ENCODE measurements at places on chromosomes 5 and 9.

- DNase-seq = no peak
These were observed 161.2 kb upstream of the FSTL4 start for GRCh38 chr5:133773247-133774202.

- no peak for DNase-seq
These were observed 48.5 kb upstream of the ABL1 start for GRCh38 chr9:130786526-130786925.

GRCh38 chr9:124780757-124781151 lies 3.8 kb downstream of the OLFML2A start:
- no peak for DNase-seq

- DNase-seq = no peak
These were observed 984.5 kb upstream of the CDH18 start for GRCh38 chr5:20972419-20972925.

DNA sequence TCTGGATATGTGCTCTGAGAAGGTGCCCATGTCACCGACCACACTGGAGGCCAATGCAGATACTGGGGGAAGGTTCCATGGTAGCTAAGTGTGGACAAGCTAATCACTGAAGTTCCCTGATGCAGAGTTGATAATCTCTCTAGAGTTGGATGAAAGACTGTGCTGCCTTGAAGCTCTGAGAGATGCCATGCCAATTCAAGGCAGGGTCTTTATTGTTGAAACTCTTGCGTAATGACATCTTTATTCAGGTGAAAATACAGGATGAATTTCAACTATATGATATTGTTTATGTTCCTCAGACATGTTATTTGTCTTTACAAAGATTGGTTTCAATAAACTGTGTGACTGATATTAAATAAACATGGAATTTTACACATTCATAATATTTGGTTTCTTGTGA lies 167.6 kb upstream of the TMEM161B start:
- DNase-seq = no peak

- DNase-seq = no peak
These were observed 17.7 kb downstream of the SRP19 start for GRCh38 chr5:112878760-112879159.

DNA sequence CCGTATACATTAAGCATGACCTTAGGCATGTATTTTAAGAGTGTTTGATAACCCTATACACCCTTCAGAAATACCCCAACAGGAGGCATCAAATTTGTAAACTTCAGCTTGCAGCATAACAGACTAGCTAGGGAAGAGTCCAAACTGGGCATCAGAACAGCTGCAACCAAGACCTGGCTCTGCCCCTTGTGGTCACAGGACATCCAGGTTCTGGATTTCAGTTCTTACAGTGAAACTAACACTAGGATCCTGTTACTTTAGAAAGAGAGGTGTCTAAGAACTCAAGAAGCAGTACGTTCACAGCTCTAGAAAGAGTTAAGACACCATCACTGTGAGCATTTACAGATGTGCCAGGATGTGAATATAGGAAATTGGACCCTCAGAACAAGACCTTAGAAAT lies 229.8 kb downstream of the BNC2 start:
- no peak for DNase-seq

GRCh38 chr5:74638970-74639806 lies 1.3 kb downstream of the ENC1 start:
- no peak for DNase-seq

GRCh38 chr9:88925481-88925880 lies 65.8 kb upstream of the S1PR3 start:
- DNase-seq = no peak

- DNase-seq = no peak
These were observed 280.2 kb downstream of the IRX2 start for GRCh38 chr5:2471152-2471879.

Measured in RWPE2 (cell line).